ENCODE measurements at places on chromosomes 16 and 17.

- no peak for DNase-seq
Measured at GRCh38 chr17:74234486-74234885, 21.1 kb downstream of the TTYH2 start.

DNA sequence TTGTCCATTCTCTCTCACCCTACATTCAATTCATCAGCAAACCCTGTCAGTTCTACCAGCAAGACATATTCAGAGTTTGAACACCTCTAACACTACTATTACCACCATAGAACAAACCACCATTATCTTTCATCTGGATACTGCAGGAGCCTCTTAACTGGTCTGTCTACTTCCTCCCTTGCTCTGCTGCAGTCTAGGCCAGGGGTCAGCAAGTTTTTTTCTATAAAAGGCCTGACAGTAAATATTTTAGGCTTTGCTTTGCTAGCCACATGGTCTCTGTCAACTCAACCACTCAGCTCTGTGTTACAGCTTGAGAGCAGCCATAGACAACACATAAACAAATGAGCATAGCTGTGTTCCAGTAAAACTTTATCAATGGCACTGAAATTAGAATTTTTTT lies 13.8 kb downstream of the KCTD19 start:
- no peak for DNase-seq

- DNase-seq: no peak
Measured at GRCh38 chr16:85865-86264, 7.8 kb downstream of the MPG start.

DNA sequence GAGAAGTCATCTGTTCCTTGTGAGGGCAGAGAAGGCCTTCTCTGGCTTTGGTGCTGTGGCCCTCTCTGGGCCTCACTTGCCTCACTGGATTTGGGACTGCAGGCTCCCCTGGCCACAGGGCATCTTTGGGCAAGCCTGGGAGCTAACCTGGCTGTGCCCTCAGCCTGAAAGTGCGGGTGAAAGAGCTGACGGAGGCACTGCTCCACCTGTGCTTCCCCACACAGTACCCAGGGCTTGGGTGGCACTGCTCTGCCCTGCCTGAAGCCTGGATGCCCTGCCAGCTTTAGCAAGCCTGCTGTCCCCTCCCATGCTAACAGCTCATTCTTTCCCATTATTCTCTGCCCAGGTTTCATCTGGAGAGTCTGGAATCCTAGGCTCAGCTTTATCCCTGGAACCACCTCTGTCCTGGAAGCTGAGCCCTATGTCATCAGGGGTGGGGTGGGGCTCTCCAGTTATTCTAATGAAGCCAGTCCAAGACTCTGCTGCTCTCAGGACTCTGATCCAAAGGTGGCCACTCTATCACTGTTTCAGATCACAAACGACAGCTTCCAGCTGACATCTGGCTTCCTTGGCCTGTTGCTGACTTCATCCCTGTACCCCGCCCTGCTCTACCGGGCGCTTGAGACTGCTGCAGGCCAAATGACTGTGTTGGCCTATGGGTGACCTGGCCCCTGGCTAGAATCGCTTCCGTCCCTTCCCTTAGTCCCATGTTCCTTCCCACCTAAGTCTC lies 29.3 kb downstream of the HIC1 start:
- no peak for DNase-seq

DNA sequence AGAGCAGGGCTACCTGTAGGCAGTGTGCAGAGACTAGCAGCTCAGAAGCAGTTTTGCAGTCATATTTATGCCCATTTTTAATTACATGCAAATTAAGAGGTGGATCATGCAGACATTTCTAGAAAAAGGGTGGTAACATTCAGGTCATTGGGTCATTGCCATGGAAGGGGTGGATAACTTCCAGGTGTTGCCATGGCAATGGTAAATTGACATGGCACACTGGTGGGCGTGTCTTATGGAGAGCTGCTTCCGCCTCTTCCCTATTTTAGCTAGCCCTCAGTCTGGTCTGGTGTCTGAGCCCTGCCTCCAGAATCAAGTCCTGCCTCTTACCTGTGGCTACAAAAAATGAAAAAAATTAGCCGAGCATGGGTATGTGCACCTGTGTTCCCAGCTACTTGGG lies 2.8 kb upstream of the DNAI2 start:
- DNase-seq: no peak

- peak; percentile 27 for DNase-seq
Measured at GRCh38 chr16:69089091-69089910, 16.2 kb upstream of the HAS3 start.

Data from HL-60 (cell line).